ENCODE measurements at places on chromosomes 5 and 9.

DNA sequence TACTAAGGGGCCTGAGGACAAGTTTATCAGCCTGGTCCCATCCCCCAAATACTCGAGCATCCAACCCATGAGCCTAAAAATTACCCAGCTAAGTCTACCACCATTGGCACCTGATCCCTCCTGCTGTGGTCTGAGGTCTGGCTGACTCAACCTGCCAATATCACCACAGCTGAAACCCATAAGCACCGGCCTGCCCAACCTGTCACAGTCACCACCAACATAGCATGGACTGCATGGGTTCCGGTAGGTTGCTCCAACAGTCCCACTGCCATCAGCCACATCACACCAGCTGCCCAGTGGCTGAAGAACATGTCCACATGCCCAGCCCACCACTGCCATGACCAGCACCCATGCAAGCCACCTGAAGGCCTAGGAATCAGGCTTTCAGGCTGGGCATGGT is 495.0 kb downstream of the PRELID2 start:
- no peak for DNase-seq

DNA sequence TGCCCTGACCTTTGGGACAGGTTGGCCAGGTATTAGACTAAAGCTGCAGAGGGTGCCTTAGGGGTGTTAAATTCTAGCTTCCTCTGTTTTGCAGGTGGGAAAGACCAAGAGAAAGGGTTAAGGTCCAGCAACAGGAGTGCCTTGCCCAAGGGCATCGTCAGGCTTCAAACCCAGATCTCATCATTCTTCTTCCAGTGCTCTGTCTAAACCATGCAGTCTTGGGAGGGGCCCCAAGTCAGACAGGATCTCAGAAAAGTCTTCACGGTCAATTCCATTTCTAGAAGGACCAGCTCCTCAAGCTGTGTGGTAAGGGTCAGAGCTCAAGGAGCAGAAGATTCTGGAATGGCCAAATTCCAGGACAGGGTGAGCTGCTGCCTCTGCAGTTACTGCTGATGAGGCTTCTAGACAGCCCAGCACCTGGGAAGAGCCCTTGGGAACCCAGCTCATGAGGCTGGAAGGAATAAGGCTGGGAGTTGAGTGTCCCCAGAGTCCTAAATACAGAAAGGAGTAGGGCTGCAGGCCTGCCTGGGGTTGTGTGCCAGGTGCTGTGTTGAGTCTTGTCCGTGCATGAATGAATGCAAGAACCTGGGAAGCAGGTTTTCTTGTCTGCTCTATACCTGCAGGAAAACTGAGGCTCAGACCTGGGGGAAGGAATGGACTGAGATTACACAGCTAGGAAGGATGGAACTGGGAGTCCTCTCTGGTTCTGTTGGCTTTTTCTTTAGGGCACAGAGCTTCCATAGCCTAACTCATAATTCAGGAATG is 69.3 kb downstream of the WWC1 start:
- DNase-seq, result no peak

DNA sequence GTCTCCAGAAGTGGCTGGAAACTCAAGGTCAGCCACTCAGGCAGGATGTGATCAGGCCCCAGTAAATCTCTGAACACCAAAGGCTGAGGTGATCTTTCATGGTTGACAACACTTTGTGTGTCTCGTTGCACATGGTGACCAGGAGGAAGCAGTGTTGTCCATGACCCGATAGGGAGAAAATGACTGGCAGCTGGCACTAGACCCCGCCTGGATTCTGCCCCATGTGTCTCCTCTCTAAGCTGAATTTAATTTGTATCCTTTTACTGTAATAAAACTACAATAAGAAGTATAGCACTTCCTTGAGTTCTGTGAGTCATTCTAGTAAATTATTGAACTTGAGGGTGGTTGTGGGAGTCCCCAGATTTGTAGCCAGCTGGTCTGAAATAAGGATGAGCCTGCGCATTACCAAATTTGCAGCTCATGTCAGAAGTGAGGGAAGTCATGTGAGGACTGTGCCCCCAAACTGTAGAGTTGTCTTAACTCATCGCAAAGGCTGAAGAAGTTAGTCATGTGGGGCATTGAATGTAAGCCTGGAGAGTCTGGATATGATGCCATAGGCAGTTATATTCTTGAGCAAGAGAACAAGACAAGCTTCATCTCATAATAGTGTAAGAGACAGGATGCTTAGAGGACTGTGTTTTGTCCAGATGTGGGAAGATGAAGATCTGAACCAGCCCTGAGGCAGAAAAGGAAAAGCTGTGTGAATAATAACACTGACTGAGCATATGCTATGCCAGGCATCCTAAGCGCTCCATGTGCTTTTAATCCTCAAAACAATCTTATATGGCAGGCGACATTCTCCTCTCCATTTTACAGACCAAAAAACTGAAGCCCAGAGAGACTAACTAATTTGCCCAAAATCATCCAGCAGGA is 55.9 kb downstream of the TMEM215 start:
- DNase-seq, result no peak

- no peak for DNase-seq
Observed at GRCh38 chr5:144130306-144130705, 40.2 kb downstream of the YIPF5 start.

DNA sequence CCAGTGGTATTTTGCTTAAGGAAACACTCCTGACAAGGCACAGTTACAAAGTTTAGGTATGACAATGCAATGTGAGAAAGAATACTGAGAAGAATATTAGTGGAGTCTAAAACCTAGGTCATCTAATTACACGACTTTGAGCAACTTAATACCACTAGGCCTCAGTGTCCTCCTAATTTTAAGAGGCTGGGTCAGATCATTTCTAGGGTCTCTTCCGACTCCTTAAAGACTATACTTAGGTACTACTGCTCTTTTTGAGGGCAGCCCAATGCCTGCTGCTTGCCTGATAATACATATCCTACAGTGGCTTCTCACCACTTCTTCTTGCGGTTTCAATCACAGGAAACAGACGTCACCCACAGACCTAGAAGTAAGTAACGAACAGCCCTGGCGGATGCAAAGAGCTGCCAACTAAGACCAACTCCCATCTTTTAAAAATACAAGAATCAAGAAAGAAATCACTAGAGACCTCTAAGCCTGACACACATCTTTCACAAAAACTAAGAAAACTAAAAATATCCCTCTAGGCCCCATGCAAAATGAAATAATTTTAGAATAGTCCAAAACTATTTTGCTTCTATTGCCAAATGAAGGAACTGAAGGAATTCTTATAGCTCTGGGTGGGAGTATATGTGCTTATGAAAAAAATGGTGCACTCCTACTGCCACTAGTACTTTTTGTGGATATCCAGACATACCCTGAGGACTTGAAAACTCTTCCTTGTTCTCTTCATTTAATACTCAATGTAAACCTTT is 13.1 kb downstream of the DIAPH1 start:
- DNase-seq, result no peak

- no peak for DNase-seq
Observed at GRCh38 chr5:33210978-33211377, 229.8 kb upstream of the TARS1 start.

DNA sequence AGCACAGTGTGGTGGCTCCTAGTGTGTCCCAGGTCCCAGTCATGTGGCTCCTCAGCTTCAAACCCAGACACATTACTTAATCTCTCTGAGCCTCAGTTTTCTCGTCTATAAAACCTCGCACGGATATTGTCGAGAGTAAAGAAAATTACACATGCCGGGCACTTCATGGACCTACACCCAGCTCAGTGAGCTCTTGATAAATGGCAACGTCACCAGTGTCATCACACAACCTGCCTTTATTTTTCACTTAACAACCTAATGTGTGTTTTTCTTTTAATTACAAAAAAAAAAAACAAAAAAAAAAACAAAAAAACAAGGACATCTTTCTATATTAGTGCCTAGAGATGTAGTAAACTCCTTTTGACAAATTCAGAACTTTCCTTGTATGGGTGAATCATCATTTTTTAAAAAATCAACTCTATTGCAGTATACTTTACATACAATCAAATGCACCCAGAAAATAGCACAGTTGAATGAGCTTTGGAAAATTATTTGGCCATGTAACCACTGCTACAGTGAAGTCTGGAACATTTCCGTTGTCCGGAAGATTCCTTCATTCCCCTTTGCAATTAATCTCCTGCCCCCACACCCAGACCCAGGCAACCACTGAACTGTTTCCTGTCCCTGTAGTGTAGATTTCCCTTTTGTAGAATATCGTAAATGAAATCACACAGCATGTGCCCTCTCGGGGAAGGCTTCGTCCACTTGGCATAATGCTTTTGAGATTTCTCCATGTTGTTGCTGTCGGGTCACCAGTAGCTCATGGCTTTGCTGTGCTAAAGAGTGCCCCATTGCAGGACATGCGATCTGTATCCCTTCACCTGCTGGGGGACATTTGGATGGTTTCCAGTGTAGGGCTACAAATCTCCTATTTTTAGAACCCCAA is 100.4 kb upstream of the LARP1 start:
- no peak for DNase-seq

DNA sequence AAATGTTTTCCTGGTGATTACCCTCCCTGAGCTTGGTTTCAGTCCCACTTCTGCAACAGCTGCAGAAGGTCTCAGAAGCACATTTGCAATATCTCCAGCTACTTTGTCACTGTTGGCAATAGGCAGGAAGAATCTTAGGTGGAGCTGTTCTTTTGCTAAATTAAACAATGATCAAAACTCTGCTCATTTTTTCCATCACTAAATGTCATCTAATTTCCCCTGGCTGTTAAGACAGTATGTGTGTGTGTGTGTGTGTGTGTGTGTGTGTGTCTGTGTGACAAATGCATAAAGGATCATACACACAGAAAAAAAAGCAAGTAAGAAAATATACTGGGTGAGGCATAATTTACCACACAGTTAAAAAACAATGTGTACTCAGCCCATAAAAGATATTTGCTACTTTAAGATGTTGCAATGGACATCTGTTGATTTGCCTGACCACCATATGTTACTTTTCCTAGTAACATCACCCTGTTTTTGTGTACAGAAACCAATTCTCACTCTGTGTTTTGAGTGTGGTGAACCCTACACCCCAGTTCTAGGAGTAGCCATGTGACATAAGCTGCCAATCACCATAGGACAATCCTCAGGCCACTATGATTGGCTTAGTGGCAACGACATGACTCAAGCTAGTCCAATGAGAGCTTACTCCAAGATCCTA is 572.6 kb upstream of the CLINT1 start:
- DNase-seq, result no peak

DNA sequence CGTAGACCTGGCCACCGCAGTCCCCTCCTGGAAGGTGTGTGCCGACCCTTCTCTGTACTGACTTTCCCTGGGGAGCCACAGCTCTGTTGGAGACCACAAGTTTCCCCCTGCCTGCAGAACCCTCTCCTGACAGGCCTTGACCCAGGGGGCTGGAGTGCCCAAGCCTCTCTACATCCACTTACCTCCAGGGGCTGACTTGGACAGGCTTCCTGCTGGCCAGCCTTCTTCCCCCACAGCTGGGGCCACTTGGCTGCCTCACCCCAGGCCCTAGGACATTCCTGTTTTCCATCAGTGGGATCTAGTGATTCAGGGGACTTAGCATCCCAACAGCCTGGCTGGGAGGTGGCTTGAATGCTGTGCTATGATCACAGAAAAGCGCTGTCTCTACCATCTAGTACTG is 23.6 kb downstream of the COL15A1 start:
- no peak for DNase-seq

DNA sequence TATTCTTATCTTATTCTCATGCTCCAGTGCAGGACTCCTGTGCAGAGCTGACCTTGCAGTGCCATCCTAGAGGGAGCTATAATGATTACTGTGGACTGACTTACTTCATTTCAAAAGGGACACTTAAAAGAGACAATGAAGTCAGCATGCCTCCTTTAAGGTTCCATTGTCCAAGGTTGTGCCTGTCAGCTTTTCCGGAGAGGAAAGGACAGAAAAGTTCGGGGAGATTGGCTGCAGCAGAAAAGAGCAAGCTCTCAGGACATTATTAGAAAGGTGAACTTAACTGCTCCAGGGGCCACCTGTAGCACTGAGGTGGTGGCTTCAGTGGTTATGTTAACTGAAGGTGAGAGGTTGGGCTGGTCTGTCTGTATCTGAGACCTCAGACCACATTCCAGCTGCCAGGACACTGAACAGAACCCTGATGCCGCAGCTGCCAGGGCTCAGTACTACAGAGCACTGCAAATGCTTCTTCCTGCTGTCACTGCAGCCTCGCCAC is 112.9 kb downstream of the ST8SIA4 start:
- DNase-seq, result no peak

- DNase-seq, result peak; percentile 88
Observed at GRCh38 chr9:129497005-129497812, 123.7 kb downstream of the C9orf50 start.

DNA sequence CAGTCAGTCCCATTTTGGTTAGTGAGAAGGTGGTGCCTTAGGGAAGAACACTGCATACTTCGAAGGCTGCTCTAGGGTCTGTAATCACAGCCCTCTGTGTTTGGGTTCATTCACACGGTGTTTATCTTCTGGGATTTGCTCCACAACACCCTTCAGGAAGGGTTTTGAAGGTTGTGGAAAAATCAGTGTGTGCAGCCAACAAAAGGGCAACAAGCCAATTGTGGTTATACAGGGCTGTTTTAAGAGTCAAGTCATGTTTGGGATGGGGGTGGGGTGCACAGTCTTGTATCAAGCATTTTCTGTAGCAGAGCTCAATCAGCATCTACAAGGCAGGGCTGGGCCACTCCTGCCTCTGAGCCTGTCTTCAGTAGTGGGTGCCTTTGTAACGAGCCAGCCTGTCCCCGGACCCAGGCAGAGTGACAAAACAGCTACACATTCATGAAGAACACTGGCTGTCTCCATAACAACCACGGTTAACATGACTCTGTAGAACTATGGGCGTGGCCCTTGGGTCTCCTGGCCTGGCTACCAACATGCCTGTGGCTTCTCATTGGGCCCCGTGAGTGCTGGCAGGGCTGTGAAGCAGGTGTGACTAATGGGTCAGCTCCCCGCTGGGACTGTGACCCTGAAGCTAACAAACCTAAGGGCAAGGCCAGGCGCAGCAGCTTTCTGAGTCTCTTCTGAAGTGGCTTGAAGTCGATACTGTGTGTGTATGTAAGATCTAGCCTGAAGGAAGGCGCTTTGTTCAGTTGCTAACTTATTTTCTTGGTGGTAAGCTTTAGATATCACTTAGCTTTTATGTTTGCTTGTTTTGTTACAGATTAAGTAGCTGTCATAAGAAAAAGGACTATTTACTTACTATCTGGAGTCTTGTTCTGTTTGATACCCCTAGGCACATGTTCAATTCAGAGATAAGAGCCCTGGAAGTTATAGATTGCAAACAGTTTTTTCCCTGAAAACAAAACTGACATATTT is 27.9 kb upstream of the GOLM1 start:
- DNase-seq, result no peak

DNA sequence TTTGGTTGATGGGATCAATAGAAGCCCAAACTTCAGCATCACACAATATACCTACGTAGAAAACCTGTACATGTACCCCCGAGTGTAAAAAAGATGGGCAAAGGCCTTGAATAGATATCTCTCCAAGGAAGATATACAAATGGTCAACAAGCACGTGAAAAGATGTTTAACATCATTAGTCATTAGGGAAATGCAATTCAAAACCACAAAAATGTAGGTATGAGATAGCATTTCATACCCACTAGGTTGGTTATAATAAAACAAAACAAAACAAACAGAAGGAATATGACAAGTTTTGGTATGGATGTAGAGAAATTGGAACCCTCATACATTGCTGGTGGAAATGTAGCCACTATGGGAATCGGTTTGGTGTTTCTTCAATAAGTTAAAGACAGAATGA is 33.1 kb upstream of the PPARGC1B start:
- DNase-seq, result no peak

All from C1 segment of cervical spinal cord (tissue), 14 donors.